ENCODE measurements at places on chromosomes 7 and 10.

GRCh38 chr7:152341039-152341913, 94.5 kb downstream of the KMT2C start:
- H3K27ac ChIP-seq = peak overlapping the region; percentile 36
- peak overlapping the region; percentile 50 for H3K4me3 ChIP-seq
- DNase-seq = no peak

GRCh38 chr10:44805466-44806210, 105.5 kb upstream of the TMEM72 start:
- H3K4me1 ChIP-seq = no peaks in the 10 kb centered on the region
- DNase-seq = no peak
- peaks cover 8% of the 10 kb centered on the region for H3K27me3 ChIP-seq
- no peak overlapping the region for H3K4me3 ChIP-seq

DNA sequence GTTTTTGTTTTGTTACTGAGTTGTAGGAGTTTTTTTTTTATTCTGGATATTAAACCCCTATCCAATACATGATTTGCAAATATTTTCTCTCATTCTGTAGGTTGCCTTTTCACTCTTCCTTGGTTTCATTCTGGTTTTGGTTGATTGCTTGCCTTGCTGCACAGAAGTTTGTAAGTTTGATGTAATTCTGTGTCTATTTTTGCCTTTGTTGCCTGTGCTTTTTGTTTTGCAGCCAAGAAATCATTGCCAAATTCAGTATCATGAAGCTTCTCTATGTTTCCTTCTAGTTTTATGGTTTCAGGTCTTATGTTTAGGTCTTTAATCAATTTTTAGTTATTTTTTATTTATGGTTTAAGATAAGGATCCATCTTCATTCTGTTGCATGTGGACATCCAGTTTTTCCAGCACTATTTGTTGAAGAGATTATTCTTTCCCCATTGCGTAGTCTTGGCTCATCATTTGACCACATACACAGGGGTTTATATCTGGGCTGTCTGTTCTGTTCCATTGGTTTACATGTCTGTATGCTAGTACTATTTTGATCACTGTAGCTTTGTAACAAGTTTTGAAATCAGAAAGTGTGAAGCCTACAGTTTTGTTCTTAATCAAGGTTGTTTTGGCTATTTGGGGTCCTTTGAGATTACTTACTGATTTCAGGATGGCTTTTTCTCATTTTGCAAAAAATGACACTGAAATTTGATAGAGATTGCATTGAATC, 26.4 kb downstream of the BMPR1A start:
- no peak overlapping the region for H3K4me3 ChIP-seq
- no peak overlapping the region for H3K27ac ChIP-seq
- peaks cover 3% of the 10 kb centered on the region for H3K36me3 ChIP-seq
- peaks cover 10% of the 10 kb centered on the region for H3K4me1 ChIP-seq
- no peaks in the 10 kb centered on the region for H3K27me3 ChIP-seq
- no peak for DNase-seq

- H3K27me3 ChIP-seq = no peaks in the 10 kb centered on the region
- no peak overlapping the region for H3K27ac ChIP-seq
- peaks cover 24% of the 10 kb centered on the region for H3K36me3 ChIP-seq
- no peaks in the 10 kb centered on the region for H3K4me1 ChIP-seq
- no peak overlapping the region for H3K4me3 ChIP-seq
- no peak for DNase-seq
These were observed 71.7 kb downstream of the HYCC1 start for GRCh38 chr7:22942191-22942590.
